ENCODE measurements at places on chromosomes 13 and 19.

DNA sequence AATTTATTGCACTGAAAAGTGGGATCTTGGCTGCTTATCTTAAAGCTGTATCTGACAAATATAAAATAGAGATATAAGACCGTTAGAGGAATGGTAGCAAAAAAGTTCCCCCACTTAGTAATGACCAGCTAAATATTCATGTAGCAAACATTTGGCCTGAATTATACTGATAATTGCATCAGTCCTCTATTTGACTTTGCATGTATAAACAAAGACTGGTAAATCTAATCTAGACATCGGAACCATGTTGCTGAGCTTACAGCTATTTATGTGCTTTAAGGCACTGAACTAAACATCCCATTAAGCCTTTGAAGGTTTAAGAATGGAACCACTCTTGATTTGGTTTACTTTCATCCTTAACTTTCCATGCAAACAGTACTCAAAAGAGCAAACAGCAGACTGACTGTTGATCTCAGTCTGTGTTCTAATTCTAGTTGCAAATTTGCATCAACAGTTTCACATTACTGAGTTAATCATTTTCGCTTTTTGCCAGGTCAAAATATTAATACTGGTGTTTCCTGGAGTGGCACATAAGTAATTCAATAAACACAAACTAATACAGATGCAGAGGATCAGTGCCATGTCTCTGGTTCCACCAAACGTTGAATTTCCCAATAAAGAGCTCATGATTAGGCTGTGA lies 203.5 kb upstream of the HTR2A start:
- DNase-seq, result no peak

DNA sequence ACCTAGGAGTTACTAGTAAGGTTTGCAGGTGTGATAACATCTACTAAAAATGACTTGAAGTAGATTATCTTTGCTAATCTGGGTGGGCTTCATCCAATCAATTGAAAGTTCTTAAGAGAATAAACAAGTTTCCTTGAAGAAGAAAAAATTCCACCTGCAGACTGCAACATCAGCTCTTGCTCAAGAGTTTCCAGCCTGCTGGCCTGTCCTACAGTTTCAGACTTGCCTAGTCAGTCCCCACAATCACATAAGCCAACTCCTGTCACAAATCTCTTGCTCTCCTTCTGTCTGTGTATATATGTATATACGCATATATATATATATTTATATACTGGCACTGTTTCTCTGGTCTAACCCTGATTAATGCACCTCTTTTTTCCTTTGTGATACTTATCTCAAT lies 67.3 kb upstream of the ITM2B start:
- no peak for DNase-seq

DNA sequence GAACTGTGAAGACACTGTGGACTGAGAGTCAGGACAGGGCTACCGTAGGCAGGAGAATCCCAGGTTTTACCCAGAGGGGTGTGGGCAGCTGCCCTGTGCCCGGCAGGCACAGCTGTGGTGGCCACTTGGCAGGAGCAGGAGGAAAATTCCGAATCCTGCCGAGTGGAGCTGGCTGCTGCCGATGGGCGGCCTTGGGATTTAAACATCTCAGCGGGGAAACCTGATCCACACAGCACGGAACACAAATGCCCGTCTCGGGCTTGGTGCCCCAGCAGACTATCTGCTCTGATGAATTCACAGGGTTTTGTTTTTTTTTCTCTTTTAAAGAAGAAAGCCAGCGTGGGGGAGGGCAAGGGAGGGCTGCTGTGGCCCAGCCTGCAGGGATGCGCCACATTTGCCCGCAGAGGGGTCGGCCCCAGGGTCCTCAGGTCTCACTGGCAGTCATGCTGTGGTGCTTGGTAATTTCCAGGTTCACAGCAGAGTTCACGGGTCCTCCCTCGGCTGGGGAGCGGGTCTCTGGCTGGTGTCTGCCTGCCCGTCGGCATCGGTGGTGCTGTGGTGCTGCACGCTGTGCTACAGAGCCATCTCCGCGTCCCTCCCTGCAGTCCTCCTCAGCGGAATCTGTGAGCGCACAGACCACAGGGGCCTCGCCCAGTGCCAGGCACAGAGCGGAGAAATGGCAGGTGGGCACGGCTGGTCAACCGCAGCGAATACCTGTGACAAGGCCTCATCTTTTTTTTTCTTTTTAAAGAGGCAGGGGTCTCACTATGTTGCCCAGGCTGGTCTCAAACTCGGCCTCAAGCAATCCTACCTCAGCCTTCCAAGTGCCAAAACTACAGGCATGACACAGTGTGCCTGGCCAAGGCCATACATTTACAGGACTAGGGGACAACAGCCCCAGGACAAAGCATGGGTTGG lies 28.1 kb downstream of the MPND start:
- no peak for DNase-seq

- no peak for DNase-seq
Measured at GRCh38 chr19:30651066-30651465, 278.9 kb downstream of the ZNF536 start.

GRCh38 chr13:113105921-113106452 lies 396 bp downstream of the F7 start:
- DNase-seq, result no peak

DNA sequence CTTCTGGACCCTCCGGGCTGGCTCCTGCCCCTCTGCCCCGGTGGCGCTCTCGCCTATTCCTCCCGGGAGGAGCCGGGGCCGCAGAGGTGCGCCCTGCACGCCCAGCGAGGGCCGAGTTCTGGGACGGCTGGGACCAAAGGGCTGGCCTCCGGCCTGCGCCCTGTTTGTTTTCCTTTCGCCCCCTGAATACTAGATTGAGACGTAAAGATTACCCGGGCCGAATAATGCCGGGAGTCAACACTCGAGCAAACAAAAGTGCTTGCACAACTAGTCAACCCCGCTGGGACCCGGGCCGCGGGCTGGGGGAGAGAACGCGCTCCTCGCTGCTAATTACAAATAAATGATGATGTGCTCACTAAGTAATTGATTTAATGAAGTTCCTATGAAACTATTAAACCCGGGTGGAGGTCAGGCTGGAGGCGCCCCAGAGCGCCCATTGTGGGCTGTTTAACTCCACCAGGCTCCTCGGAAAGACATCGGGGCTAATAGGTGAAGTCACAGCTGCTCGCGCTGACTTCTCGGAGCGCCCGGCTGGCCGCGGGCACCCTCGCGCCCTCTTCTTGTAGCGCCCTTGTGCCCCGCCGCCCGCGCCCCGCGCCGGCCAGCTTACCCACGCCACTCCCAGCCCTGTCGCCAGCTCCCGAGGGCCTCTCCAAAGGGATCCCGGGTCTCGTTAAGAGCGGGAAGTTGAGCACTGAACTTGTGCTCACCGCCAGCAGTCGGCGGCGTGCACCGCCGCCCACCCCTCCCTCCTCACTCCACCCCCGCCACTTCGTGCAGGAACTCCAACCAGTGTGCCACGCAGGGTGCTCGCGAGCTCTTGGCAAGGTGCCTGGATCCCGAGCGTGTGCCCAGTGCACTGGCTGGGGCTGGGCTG lies 14.9 kb downstream of the ZIC5 start:
- DNase-seq, result no peak

DNA sequence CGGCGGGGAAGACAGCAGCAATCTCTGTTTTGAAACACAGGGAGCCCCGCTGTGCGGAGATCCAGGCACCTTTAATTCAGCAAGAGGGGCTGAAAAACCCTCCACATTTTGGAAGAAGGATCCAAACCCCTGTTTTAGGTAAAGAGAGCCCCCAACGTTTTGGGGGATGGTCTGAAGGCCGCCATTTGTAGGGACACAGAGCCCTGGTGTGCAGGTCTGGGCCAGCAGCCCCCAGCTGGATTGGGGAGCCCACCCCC lies 3.5 kb upstream of the HOOK2 start:
- DNase-seq, result no peak

DNA sequence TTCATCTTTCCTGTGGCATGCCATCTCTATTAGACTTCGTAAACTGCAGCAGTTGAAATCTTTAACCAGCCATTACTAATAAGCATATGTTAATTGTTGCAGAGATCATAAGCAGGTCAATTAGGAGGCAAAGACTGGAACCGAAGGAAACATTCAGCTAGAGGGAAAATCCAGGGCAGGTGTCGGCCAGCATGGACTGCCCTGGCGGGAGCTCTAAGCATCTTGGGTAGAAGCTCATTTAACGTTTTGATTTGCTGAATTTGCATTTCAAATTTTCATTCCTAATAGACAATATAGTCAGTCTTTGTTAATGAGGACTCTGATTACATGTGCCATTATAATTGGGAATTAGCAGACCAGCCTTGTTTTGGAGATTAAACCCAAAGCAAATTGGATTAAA lies 238.6 kb downstream of the POU4F1 start:
- DNase-seq, result no peak

- DNase-seq, result no peak
Measured at GRCh38 chr19:50703915-50704796, 15.4 kb downstream of the SHANK1 start.

Measured in CD4-positive, alpha-beta T cell treated with Interleukin-15 for 4 hours (primary cell).